Activated T-cell treated with anti-CD3 and anti-CD28 coated beads, Interleukin-2, amount 50 U/mL, for 1 hour (primary cell): ENCODE measurements at places on chromosomes 6 and 20.

GRCh38 chr20:51206032-51206662, 183.2 kb upstream of the KCNG1 start:
- DNase-seq, result no peak

- no peak for DNase-seq
These were observed 1.2 kb upstream of the RIPOR3 start for GRCh38 chr20:50692552-50692933.

DNA sequence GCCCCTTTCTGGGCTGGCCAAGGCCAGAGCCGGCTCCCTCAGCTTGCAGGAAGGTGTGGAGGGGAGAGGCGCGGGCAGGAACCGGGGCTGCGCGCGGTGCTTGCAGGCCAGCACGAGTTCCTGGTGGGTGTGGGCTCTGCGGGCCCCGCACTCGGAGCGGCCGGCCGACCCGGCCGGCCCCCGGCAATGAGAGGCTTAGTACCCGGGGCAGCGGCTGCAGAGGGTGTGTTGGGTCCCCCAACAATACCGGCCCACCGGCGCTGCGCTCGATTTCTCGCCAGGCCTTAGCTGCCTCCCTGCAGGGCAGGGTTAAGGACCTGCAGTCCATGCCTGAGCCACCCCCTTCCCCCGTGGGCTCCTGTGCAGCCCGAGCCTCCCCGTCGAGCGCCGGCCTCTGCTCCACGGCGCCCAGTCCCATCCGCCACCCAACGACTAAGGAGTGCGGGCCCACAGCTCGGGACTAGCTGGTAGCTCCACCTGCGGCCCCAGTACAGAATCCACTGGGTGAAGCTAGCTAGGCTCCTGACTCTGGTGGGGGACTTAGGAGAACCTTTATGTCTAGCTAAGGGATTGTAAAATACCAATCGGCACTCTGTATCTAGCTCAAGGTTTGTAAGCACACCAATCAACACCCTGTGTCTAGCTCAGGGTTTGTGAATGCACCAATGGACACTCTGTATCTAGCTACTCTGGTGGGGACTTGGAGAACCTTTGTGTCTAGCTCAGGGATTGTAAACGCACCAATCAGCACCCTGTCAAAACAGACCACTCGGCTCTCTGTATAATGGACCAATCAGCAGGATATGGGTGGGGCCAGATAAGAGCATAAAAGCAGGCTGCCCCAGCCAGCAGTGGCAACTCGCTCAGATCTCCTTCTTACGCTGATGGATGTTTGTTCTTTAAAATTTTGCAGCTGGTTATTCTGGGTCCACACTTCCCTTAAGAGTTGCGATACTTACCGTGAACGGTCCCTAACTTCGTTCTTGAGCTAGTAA, 167.4 kb upstream of the RREB1 start:
- DNase-seq, result no peak

DNA sequence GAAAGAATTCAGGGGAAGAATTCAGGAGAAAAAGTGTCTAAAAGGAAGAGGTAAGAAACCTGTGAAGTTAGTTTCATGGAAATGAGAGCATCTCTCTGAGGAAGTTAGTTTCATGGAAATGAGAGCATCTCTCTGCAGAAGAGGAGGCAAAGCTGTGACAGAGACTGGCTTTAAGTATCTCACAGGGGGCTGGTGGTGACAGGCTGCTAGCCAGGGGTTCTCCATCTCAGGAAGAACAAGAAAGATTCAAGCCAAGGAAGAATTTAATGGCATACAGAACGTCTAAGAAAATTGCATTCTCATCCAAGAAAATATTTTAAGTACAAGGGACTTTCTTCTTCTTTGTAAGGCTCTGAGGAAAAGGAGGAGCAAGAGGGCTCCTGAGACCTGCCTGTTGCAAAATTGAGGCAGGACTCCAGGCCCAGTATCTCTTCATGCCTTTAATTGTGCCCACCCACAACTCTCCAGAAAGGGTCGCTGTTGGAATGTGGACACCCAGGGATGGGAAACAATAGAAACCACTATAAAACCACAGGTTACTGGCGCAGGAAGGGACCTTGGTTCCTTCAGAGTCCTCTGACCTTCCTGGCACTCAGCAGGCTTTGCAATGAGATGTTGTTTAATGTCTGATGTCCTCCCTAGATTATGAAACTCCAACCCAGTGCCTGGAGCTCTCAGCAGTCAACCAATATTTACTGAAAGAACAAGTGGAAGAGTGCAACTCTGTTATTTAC, 136.8 kb downstream of the FNDC1 start:
- DNase-seq, result no peak

- no peak for DNase-seq
These were observed 144.8 kb downstream of the KLHL32 start for GRCh38 chr6:97069363-97069762.

- DNase-seq, result no peak
These were observed 66.8 kb upstream of the CCN2 start for GRCh38 chr6:132017942-132018341.

DNA sequence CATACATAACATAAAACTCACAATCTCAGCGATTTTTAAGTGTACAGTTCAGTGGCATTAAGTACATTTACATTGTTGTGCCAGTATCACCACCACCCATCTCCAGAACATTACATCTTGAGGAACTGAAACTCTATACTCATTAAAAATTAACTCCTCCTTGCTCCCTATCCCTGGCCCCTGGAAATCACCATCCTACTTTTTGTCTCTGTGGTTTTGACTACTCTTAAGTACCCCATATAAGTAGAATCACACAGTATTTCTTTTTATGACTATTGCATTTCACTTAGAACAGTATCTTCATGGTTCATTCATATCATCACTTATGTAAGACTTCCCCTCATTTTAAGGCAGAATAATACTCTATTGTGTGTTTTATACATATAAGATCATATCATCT, 1108.1 kb downstream of the GRIK2 start:
- no peak for DNase-seq

GRCh38 chr6:16292432-16292831, 54.0 kb downstream of the GMPR start:
- DNase-seq, result no peak

GRCh38 chr20:13147971-13148370, 73.1 kb upstream of the ISM1 start:
- DNase-seq, result no peak

GRCh38 chr6:14766391-14766994, 479.4 kb upstream of the JARID2 start:
- no peak for DNase-seq

DNA sequence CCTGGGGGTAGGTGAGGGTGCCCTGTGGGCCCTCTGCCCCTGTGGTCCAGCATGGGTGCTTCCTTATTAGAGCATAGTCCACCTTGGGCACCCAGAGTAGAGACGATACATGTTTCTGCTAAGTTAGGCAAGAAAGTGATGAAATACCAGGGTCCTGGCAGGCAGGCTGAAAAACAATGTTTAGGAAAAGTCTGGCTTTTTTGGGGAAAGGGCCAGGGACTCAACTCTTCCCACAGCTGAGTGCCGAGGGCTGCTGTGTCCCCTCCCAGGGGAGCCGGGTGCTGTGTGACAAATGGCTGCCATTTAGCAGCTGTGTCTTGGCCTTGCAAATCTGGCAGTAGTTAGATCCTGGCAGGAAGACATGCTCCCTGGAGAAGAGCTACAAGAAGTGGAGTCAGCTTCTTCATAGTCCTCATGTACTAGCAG, 61.5 kb downstream of the RREB1 start:
- DNase-seq, result no peak

- no peak for DNase-seq
These were observed 205.3 kb upstream of the TCF21 start for GRCh38 chr6:133683606-133684005.

DNA sequence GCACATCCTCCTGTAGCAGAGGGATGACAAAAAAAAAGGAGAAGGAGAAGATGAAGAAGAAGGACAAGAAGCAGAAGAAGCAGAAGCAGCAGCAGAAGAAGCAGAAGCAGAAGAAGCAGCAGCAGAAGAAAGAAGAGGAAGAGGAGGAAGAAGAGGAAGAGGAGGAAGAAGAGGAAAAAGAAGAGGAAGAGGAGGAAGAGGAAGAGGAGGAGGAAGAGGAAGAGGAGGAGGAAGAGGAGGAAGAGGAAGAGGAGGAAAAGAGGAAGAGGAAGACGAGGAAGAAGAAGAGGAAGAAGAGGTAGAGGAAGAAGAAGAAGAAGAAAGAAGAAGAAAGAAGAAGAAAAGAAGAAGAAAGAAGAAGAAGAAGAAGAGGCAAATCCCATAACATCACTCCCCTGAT, 35.0 kb upstream of the AHI1 start:
- no peak for DNase-seq

GRCh38 chr6:7719364-7719850, 6.5 kb upstream of the BMP6 start:
- no peak for DNase-seq

DNA sequence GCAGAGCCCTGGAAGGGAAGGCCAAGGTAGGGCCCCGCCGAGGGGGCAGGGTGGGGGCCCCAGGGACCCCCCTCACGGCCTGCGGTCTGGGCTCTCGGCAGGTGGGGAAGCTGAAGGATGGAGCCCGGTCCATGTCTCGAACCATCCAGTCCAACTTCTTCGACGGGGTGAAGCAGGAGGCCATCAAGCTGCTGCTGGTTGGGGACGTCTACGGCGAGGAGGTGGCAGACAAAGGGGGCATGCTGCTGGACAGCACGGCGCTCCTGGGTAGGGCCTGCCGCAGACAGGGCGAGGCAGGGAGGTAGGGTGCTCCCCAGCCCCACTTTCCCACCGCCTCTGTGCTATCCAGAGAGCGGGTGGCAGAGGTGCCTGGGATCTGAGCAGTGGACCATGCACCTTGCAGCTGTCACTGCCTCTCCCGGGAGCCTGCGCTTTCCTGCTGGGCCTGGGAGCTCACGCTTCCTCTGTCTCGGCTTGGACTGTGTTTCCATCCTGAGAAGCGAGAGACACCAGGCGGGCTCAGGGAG, 83.1 kb downstream of the SYNJ2 start:
- peak; percentile 8 for DNase-seq

GRCh38 chr20:62558779-62559178, 83.0 kb upstream of the GATA5 start:
- DNase-seq, result no peak

- DNase-seq, result no peak
These were observed 294.7 kb downstream of the ZNF217 start for GRCh38 chr20:53298911-53299310.

- DNase-seq, result no peak
These were observed 147.4 kb upstream of the BEND6 start for GRCh38 chr6:56807326-56807988.

- no peak for DNase-seq
These were observed 72.3 kb upstream of the NCOA3 start for GRCh38 chr20:47429409-47429808.

- DNase-seq, result no peak
These were observed 28.7 kb upstream of the ECI2 start for GRCh38 chr6:4164117-4164442.

DNA sequence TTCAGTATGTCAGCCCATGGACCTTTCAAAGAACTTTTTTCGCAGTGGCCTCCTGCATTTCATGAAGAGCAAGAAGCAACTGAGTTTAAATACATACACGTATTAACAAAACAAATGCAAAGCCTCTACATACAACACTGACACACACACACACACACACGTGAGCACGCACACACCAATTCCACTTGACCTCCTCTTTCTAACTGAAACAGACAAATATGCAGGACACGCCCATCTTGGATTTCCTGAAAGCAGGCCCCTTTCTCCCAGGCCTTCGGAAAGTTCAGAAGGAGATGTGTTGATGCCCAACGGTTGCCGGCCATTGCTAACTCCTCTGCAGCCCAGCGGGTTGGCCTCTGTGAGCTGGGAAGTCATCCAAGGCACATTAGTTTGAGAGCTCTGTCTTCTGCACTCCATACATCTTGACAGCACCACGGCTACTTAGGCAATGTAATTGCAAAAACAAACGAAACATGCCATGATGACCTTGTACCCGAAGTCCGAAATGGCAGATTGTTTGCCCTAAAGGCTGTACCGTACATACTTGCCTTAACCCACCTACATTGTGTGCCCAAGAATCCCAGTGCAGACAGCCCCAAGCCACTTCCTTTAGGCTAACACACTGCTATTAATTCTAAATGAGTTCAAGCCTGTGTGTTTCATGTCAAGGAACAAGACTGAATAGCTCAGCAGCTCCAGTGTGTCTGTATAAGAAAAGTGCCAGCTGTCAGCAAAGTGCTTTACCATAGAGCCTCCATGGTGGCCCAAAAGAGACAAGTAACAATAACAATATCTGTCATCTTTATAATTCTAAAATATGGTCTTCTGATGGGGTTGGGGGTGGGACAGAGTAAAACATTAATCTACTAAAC, 138.8 kb upstream of the RNF217 start:
- DNase-seq, result no peak

- no peak for DNase-seq
These were observed 20.1 kb downstream of the ECT2L start for GRCh38 chr6:138815797-138816528.

DNA sequence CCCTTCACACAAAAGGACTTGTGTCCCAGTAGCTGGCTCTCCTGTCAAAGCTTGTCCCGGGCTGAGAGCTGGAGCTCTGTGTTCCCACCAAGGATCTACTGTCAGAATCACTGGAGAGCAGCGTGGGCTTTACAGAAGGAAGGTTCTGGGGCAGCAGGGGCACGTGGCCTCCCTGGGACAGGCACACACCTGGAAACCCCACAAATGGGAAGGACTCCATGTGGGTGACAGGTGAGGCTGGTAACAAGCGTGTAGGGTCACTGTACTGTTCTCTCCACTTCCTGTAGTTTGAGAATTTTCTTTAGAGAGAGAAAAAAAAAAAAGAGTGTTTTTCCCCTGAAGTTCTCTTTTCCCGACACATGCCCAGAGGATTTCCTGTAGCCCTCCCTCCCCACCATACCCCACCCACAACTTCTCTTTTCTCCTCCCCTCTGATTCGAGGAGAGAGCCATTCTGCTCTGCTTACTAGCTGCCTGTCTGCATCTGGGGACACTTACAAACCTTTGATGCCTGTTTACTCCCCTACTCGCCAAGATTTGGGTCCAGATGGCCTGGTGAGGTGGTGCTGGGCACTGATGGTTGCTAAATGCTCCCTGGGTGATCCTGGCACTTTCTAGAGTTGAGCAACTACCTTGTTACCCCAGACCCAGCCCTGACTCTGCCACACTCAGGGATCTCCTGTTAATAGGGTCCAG, 84.1 kb upstream of the SIRPA start:
- no peak for DNase-seq

GRCh38 chr6:107894809-107895396, 63.1 kb downstream of the SEC63 start:
- DNase-seq, result no peak

DNA sequence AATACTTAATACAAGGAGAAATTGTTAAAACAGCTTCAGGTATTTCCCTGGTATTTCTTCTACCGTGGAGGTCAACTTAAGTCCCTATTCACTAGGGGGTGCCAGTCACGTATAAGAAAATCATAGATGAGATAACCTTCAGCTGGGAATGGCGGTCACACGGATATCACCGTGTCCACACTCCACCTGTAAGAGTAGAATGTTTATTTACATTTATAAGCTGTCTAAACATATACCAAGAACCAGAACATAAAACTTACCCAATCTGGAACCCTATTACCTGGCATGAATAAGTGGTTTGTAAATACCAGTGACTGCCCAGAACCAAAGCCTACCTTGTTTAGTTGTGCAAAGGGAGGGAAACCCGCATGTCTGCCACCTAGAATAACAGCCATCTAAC, 1.9 kb upstream of the ELOVL4 start:
- DNase-seq, result no peak
